ENCODE measurements at places on chromosomes 4 and X.

GRCh38 chr4:3484057-3484973, 21.2 kb downstream of the DOK7 start:
- no peak for DNase-seq

- no peak for DNase-seq
These were observed 39.6 kb upstream of the TMEM150C start for GRCh38 chr4:82601242-82602015.

DNA sequence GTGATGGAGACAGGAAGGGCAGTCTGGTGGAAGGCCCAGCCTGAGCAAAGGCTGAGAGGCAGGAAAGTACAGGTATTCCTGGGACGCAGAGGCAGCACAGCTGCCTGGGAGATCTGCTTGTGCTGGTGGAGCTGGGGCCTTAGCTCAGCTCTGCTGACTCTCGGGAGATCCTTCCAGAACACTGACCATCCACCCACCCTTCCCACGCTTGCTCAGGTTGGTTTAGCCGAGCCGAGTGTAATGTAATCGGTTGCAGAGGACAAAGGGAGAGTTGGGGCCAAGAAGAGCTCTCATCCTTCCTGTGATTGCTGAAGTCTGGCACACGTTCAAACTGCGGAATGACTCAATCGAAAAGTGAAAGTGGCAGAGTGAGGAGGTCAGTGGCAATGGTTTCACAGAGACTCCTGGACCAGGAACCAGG, 43.1 kb upstream of the GPR78 start:
- no peak for DNase-seq

DNA sequence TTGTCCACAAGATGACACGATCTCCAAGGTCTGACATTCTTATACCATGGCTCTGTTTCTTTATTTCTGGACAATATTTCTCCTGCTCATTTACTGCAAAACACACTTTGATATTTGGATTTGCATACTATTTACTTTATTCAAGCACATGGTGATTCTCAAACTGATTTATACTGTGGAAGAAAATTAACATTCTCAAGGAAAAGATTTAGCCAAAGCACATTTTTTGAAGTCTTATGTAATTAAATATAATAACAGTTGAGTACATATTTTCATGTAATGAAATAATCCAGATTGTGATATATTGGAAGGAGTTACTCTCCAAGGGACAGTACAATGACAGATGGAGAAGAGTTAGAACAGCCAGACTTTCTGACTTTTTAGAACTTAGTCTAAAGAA, 155.8 kb upstream of the CT83 start:
- DNase-seq = no peak

- peak; percentile 34 for DNase-seq
These were observed 127.6 kb downstream of the EIF4E start for GRCh38 chr4:98801259-98801725.

GRCh38 chr4:5192271-5192670, 141.0 kb downstream of the STK32B start:
- DNase-seq = no peak

DNA sequence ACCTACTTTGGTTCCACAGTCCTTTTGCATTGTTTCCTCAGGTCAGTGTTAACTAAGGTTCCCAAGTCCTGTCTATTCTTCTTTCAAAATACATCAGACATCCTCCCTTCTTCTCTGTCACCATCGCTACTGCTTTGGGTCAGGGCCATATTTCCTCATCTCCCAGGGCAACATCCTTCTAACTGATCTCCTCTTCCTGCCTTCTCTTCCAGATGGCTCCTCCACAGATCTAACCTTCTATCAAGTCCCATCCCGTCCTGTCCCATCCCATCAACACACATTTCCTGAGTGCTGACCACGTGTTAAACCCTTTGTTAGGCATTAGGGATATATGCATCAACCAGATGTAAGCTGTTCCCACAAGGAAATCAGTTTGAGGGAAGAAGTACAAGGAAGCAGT, 25.9 kb downstream of the PLAC1 start:
- peak; percentile 46 for DNase-seq

DNA sequence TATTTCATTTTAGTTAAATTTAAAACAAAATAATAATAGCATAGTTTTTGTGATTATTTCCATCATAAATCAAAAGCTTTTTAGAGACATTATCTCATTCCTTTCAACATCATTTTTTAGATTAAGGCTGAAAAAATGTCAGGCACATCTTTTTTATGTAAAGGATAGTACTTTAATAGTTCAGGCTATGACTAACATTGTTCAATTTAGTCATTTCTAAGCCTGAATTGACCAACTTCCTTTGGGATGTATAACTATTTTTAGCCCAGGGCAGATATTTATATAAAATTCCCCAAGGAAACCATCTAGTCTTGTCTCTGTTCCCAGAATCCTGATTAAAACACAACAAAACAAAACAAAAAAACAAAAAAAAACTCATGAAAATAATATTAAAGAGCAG, 145.6 kb upstream of the PCDH18 start:
- no peak for DNase-seq

- DNase-seq = no peak
These were observed 51.9 kb upstream of the RBM47 start for GRCh38 chr4:40681600-40681999.

- DNase-seq = no peak
These were observed 398.2 kb upstream of the LCORL start for GRCh38 chr4:18419780-18420179.

DNA sequence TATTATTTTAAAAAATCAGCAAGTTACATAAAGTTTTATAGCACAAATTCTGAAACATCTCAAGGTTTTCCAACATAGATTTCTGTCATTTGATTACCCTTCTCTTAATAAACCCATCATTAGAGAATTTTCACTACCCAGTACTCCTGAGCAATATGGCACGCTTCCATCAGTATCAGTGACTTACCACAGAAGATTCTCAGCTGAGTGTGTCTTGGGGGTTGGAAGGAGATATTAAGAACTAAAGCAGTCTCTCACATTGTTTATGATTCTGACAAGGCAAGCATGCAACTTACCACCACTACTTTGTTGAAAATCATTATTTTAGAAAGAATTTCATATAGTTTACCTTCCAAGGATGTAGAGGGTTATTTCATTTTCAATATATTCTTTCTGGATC, 67.7 kb downstream of the INPP4B start:
- DNase-seq = no peak

DNA sequence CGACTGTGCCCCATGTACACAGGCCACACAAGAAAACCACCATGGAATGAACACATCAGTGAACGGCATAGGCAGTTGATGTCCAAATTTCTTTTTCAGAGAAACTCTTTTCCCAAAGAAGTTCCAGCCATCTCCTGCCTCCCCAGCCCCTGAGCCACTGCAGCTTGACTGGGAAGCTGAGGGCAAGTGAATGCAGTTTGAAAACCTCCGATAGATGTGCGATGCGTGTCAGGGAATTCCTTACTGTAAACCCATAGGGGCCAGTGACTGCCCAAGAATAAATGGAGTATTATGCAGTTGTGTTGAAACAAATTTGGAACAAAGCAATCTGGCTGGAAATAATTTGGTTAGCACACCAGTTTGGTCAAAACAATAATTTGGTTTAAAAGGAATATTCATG, 72.1 kb downstream of the ENPP6 start:
- DNase-seq = no peak

GRCh38 chrX:120671963-120672362, 42.1 kb upstream of the C1GALT1C1 start:
- no peak for DNase-seq

DNA sequence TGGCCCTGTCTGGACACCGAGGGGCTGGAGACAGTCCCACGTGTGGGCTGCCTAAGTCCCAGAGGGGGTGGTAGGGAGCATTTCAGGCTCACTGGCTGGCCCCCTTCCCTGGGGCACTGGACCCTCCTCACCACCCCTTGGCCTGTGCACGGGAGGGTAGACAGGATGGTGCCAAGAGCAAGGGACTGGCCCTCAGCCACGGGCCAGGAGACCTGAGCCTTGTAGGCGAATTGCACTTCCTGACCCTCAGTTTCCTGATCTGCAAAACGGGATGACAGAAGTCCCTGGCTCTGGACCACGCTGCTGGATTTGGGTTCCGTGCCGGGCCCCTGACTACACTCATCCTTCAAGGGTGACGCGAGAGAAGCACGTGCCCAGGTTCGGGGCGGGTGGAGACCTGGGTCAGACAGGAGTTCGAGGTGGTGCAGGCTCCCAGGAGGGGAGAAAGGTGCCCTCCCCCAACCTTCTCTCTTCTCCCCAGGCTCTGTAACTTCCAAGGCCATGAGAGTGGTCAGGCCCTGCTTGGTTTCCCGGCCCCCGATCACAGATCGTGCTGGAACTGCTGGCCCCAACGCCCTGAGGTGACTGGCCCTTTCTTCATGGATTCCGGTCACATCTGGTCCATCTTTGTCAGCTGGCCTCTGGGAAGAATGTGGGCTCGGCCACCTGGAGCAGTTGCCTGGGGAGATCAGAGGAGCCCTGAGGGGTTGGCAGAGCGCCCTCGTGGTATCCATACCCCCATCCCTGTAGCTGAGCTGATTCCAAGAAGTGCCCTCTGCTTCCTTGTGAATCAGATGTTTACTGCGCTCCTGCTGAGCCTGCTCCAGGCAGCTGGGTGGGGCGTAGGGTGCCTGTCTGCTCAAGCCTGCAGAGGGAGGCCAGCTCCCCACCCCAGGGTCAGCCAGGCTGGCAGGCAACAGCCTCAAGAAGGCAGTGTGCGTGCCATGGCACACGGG, 3.3 kb downstream of the SH3BP2 start:
- DNase-seq = no peak

- DNase-seq = no peak
These were observed 39.1 kb upstream of the NPFFR2 start for GRCh38 chr4:71992571-71993312.

DNA sequence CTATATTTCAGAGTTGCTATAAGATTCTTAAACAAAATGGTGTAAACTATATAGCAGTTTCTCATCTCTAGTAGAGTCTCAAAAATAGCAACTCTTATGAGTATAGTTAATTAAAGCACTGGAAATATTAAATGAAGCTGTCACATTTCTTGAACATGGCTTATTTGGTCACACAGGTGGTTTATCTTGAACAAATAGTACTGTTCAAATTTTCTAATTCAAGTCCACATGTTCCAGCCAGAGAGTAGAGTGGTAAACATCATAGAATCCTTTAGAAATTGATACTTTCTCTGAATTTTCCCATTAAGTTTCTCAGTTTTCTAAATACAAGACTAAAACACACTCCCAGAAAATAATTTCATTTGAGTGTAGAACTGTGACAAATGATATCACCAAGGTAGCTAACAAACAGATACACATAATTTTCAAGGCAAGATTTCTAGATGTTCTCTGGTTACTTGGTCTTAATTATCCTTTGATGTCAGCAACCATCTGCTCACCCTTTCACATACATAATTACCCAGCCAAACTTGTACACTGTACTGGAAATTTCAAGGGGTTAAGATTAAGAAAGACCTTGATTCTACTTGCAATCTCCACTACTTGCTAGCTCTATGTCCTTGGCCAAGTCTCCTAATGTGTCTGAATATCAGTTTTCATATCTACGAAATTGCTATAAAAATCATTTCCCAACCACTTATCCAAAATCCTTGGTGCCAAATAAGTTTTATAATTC, 24.3 kb upstream of the PAK3 start:
- DNase-seq = peak; percentile 18

DNA sequence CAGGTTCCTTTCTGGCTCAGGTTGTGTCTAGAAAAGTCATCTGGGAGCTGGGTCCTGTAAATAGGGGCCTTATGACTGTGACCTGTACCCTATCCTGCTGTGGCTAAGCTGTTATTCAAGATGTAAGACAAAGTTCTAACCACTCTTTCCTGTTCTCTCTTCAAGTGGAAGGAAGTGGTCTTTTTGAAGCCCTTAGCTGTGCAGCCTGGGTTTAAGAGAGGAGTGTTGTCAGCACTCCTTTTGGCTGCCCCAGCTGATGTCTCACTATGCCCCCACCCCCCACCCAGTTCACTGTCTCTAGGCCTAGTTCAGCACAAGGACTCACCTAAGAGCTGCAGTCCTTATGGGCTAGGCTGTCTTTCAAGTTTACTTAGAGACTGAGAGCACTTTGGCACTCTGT, 1069.5 kb downstream of the FAM133A start:
- DNase-seq = no peak

All from NCI-H82 (cell line).